ENCODE measurements at places on chromosomes 2 and 18.
A peak's percentile ranks its signal among the peaks of the same experiment; 100 is the strongest.

DNA sequence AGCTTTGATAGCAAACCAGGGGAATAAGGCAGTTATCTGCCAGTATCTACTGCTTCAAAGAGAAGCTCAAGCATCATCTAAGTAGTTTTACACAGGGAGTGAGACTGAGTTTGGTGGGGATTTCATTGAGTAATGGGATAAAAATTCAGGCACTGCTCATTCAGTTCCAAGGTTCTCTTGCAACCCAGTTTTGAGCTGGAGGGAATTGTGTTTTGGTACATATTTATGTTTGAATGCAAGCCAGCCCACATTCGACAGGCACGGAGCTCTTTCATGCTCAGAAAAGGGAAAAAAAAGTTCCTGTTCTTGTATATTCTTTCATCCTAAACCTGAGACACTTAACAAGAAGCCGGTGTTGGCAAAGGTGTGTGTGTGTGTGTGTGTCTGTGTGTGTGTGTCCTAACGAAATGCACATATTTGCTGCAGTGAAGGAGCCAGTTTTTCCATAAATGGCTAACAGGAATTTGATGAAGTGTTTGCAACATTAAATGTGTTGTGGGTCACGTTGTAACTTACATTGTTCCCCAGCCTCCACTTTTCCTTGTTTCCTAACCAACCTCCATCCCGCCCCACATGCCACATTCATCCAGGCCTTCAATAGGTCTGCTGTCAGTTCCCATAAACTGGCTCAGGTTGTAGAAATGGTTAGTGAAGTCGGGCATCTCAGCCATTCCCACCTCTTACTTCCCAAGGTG is 311.1 kb downstream of the TXNL1 start:
- no peak for DNase-seq

GRCh38 chr2:203875471-203875870 is 7.9 kb downstream of the CTLA4 start:
- no peak for DNase-seq

GRCh38 chr2:223618172-223619035 is 16.2 kb upstream of the SCG2 start:
- DNase-seq = no peak

DNA sequence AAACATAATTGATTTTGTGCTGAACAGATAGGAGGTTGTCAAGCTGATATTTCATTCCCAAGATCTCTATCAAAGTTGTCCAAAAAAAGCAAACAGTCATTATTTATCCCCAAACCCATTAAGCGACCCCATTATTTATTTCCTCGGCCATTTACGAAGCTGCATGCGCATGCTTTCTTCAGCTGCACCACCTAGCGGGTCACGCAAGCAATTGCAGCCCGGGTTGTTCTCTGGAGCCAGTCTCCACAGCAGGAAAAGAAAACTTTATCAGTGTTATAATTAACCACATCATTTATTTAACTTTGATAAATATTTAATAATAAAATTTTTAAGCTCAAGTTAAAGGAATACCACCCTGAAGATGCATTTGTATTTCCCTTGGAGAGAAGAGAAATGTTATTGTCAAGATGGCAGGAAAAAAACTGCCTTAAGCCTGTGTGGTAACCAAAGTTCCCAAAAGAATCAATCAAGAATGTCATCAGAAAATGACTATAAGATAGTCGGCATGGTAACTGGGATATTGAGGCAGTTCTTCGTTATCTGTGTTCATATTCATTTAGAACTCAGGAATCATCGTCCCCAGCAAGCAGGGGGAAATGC is 304.7 kb downstream of the FBXO15 start:
- DNase-seq = peak; percentile 59

DNA sequence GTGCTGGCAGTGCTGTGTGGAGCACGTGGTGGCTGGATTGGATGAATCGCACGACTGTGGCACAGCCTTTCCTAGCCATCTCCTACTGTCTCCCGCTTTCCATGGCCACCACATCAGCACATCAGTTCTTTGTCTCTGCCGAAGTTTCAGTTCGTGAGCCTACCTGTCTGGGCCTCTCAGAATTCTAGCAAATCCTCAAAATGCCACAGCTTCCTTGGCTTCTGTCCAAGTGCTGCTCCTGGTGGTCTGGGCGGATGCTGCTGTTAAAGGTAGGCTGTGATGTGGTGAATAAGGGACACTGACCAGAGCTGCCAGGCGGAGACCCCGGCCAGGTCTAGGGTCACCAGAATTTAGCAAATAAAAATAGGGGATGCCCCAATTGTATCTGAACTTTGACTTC is 237.4 kb downstream of the LPIN1 start:
- DNase-seq = no peak

DNA sequence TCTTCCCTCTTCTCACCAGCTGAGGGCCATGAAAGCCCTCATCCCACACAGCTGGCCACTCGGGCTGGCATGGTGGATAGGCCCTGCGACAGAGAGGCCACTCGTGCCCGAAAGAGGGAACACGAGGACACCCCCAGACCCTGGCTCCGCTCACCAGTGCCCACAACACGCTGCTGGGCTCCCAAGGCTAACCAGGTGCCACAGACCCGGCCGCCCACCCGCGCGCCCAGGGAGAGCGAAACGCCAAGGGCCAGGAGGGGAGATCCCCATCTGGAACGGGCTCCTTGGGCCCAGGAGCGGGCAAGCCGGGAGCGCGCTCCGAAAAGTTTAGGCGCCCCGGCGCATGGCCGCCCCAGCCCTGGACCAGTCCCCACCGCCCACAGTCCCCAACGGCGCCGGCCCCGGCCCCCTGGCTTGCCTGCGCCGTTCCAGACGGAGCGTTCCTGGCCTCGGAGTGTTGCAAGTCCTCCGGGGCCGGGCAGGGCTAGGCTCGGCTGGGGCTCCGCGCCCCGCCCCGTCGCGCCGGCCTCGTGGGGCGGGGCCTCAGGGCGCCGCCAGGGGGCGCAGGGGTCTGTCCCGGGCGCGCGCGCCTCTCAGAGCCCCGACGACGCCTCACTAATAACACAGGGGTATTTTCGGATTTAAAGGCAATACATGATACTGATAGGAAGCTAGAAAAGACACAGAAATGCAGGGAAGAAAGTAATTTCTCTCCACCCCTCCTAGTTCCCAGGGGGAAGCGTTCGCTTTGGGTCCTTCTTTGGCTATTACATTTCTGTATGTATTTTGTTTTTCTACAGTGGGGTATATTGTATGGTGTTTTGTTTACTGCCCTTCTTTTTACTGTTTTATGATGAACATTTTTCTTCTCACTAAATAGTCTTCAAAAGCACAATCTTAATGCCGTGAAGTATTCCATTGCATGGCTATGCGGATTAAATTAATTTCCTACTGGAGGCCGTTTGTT is at the start of gene TMBIM1:
TMBIM1 (minus strand) TSS at position 456 of the 967 bp plus-strand sequence. CDS start 10,362 bp downstream, outside the sequence.
- peak; percentile 80 for DNase-seq

DNA sequence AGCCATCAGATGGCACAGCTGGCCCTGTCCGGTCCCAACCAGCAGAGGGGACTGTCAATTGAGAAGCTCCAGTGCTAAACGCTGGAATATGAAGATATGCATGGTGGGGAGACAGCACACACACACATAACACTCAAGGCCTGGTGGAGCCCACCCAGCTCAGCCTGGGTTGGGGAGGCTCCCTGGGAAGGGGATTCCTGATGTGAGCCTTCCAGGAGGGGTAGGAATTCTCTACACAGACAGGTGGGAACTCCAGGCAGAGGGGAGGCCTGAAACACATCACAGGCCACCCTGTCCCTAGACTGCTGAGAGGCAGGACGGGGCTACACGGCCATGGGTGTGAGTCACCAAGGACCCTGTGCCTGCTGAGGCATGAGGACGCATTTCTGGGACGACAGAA is 49.4 kb upstream of the SH3RF3 start:
- no peak for DNase-seq

DNA sequence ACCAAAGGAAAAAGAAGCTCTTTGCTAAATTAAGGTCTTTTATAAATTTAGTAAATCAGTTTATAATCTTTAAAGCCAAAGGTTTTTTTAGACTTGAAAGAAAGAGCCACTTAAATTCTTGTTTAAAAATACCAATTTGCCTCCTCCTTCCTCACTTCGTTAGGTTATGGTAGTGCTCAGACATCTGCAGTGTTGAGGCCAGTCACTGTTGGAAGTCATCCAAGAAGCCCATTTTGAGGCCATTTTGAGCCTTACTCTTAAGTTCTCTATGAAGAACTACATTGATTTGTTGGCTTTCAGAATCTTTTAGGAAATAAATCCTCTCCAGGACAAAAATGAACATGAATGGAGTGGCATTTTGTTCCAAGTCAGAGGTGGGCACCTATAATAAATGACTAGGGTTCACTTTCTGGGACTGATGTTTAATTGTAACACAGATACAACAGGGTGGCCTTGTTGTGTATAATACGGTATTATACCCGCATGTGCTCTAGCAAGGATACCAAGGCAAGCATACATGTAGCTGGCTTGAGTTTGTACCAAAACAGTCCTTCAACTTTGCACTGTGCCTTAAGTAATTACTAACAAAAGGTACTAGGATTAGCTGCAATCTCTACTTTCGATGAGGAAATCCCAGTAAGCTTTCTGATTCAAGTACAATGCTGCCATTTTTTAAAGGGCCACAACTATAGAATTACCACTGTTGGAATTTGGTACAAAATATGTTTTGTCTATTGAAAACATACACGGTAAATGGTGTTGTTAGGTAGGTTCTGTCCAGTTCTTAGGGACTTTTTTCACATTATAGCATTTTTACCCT is 22.8 kb downstream of the SLC66A3 start:
- no peak for DNase-seq

DNA sequence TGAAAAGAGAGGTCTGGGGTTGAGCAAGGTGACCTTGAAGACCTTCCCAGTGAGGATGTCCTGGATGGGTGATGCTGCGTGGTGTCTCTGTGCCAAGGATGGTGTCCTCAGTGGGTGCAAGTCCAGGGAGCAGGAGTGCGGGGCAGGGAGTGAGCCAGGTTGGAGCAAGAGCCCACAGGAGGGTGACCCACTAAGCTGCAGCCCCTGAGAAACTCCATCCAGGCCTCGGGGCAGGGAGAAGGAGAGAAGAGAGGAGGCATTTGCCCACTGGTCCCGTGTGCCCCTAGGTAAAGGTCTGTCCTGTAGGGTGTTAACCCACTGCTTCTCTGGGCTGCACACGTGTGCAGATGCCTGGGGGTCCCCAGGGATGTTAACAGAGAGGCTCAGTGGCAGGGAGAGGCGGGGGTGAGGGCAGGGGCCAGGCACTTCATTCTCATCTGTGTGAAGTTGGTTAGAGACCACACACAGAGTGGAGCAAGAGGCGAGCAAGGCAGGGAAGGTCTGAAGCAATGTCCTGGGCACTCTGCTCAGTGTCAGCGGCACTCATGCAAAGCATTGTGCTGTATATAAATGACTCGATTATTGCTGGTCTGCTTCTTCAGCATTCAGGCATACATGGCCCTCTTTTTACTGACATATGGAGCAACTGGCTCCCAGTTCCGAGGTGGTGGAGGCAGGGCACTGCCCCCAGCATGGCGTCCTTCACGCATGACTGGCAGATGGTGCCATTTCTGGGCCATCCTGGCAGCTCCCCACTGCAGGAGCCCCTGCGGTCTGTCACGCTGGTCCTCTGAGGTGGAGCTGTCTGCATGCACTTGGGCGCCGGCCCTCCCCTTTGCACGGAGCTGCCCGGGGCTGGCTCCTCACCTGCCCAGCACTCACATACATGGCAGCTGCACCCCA is 117.2 kb upstream of the HS6ST1 start:
- DNase-seq = no peak

DNA sequence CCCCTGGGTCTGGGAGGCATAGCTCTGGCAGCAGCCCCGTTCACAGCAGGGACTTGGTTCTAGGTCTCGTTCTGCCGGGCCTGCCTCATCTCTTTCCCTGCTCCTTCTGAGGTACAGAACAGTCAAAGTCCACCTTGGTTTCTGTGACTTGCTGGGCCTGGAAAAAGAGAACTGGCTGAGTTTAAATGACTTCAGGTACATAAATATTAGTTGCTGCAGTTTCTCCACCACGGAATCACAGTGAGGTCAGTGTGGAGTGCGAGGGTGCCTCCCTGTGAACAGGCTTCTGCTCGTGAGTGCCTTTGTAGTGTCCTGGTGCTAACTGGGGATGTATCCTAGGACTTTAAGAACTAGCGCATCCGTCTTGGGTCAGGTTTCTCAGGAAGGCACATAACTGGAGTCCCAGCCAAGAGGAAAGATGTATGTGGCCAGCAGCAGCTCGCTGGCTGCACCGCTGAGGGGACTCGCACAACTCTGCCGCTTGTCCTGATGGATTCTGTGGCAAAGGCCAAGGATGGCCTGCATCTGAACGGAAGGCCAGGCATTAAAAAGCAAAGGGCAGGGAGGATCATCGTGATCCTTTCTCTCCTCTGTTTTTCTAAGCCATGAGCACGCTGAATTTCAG is 188.6 kb downstream of the SH3RF3 start:
- no peak for DNase-seq

DNA sequence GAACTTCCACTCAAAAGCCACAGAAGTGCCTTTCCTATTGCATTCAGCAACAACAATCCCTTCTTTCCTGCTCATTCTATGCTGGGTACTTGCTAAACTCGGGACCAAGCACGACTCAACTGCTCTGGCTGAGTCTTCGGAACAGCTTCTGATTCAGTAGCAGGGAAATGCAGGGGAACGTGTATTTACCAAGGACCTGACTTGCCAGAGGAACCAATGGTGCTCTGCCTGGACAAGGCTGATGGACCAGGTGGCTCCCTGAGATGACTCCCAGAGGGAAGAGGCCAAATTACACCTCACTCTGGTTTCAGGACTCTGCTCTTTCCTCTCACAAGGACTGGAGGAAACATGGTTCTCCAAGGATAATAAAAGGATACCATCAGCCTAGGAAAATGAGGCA is 12.2 kb downstream of the CXCR2 start:
- no peak for DNase-seq
